ENCODE measurements at places on chromosomes 11 and 22.

DNA sequence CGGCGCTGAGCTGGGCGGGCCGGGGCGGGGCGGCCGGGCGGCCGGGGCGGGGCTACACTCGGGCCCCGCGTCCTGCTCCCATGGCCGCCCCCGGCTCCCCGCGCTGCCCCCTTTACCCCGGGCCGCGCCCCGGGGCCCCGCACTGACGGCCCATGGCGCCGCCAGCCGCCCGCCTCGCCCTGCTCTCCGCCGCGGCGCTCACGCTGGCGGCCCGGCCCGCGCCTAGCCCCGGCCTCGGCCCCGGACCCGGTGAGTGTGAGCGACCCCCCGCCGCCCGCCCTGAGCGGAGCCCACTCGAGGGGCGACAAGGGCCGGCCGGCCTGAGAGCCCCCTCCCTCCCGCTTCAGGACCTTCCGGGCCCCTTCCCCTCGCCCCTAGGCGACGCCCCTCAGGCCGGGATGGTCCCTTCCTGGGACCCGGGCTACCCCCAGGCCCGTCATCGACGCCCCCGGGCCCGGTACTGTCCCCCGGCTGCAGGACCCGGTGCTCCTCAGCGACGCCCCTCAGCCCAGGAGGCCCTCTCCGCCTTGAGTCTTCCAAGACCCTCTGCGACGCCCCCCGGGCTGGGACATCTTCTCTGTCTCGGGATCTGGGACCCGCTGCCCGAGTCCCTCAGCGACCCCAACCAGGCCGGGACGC lies at the start of gene KREMEN1:
KREMEN1 (plus strand) TSS at position 57 of the 639 bp plus-strand sequence; CDS start at position 153, 96 bp downstream.
- no peak for DNase-seq

- no peak for DNase-seq
Observed at GRCh38 chr11:73182824-73183321, 35.2 kb upstream of the P2RY2 start.

DNA sequence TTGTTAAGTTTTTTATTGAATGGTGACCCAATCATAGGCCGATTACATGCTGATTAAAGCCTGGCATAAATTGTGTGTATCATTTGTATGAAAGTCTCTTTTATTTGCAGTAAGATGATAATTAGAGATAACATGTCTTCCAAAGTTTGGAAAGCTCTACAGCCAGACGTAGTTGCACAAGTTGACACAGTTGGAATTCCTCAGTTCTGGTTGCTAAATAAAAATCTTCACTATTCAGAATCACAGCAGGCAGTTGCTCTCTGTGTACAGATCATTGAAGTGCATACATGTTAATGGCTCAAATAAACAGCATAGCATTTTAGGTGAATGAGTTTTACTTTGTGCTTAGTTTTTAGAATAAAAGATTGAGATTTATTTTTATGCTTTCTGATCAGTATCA lies 69.5 kb downstream of the ARHGAP42 start:
- DNase-seq, result no peak

DNA sequence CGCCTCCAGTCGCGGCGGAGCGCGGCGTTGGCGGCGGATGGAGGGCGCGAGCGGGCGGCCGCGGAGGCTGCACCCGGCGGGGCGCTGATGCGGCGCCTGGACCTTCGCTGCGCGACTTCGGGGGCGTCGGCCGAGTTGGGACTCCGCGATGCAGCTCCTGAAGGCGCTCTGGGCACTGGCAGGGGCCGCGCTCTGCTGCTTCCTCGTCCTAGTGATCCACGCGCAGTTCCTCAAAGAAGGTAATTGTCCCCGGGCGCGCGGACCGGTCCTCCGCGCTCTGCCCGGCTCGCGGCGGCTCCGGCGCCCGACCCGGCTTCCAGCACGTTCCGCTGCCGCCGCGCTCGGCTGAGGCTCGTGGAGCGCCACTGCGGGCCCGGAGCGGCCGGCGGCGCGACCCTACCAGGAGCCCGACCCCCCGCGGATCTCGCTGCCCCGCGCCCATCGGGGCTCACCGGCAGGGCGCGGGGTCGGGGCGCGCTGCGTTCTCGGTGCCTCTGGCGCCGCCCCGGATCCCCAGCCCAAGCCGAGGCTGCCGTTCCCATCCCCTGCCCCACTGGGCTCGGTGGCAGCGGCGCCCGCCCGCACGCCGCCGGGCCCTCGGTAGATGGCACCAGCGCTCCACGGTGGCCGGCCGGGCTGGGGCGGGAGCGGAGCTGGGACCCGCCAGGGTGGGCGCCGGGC lies 1251.2 kb downstream of the BRD1 start:
- no peak for DNase-seq

- no peak for DNase-seq
Observed at GRCh38 chr11:27242591-27242990, 120.4 kb downstream of the CCDC34 start.

GRCh38 chr22:21942407-21943343 lies 10.0 kb downstream of the PPM1F start:
- DNase-seq, result no peak

DNA sequence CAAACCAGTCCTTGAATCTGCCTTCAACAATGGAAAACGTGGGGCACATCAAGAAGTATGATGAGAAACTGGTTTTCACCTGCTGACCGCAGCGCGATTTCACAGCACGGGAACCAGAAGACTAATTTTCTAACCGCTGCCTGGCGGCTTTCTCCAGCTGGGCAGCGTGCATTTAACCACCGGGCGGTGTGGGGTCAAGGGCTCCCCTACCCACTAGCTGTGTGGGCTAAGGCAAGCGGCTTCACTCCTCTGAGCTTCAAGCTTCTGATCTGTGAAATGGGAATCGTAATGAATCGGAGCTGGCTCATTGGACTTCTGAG lies 4.2 kb downstream of the SHANK2 start:
- DNase-seq, result no peak

- DNase-seq, result no peak
Observed at GRCh38 chr11:125401235-125401634, 94.8 kb downstream of the FEZ1 start.
